ENCODE measurements at places on chromosomes 2 and 18. TPM values are rescaled to one million over a fixed set of nuclear protein-coding genes. Genes with fewer than 3 reads are reported as not detected.

The LAMA1 gene
- total RNA-seq, result 3.2 TPM

The METTL5 gene
- total RNA-seq, result 43.9 TPM

GRCh38 chr2:239904496-239904895 is 120.6 kb downstream of the NDUFA10 start:
- no peaks in the 10 kb centered on the region for H3K27me3 ChIP-seq
- no peak overlapping the region for H3K4me3 ChIP-seq
- DNase-seq, result peak; percentile 72
- H3K27ac ChIP-seq, result no peak overlapping the region
- no peaks in the 10 kb centered on the region for H3K4me1 ChIP-seq

DNA sequence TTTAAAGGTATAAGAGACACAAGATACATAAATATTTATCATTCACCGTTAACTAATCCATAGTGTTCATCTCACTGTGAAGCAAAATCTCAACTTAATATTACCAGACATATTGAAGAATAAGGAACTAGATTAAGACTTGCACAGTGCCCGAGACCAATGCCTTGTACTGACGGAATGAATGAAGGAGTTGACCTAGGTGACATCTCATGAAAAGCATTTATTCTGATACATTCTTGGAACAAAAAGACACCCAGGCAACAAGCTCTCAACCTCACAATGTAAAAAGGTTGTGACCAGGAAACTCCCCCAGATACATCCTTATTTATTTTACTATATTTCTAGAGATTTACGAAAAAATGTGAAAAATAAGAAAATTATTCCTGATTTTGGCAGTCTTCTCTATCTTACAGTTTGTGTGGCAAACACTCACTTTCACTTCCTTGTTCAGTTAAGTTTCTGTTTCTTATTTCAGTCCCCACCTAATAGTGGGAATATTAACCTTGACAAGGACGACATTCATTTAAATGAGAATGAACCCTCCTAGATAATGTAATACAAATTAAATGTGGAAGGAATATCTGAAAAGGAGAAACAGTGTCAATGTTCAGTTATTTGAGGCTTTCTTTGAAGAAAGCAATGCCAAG is 28.4 kb downstream of the M1AP start:
- peaks cover under 1% of the 10 kb centered on the region for H3K27me3 ChIP-seq
- no peak for DNase-seq
- no peaks in the 10 kb centered on the region for H3K4me1 ChIP-seq
- no peaks in the 10 kb centered on the region for H3K36me3 ChIP-seq
- no peak overlapping the region for H3K27ac ChIP-seq

GRCh38 chr2:6924924-6925409 is 7.8 kb downstream of the RNF144A start:
- H3K4me3 ChIP-seq, result no peak overlapping the region
- DNase-seq, result no peak
- no peak overlapping the region for H3K27ac ChIP-seq
- no peaks in the 10 kb centered on the region for H3K36me3 ChIP-seq
- no peaks in the 10 kb centered on the region for H3K27me3 ChIP-seq

DNA sequence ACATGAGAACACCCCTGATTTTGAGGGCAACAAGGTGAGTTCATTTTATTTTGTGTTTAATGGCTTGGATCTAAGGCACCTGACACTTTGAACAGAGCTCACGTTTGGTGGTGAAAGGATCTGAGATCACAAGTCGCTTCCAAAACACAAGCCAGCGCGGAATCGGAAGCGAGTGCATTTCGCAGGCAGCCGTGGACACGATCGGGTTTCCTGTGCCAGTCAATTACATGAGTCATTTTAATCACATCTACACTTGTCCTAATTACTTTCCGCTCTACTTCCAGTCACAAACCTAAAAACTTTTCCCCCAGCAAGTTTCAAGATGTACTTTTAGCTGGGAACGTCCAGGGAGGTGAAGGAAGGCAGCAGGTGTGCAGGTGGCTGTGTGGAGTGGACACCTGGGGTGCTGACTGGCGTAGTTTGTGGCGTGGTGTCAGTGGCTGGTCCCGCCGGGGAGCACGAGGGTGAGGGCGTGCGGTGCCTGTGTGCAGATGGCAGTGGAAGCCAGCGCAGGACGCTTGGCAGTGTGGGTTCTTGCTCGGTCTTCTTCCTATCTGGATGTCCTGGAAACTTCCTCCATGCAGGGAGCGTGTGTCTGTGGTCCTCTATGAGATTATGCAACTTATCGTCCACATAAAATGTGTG is 75.6 kb downstream of the DCDC2C start:
- H3K4me3 ChIP-seq, result no peak overlapping the region
- no peak for DNase-seq
- H3K27ac ChIP-seq, result no peak overlapping the region
- no peaks in the 10 kb centered on the region for H3K27me3 ChIP-seq

GRCh38 chr2:195368249-195369217 is 288.5 kb upstream of the SLC39A10 start:
- no peak overlapping the region for H3K27ac ChIP-seq
- H3K4me3 ChIP-seq, result no peak overlapping the region
- peaks cover 3% of the 10 kb centered on the region for H3K4me1 ChIP-seq
- no peaks in the 10 kb centered on the region for H3K27me3 ChIP-seq
- DNase-seq, result no peak
- H3K36me3 ChIP-seq, result no peaks in the 10 kb centered on the region

- no peak overlapping the region for H3K27ac ChIP-seq
- H3K27me3 ChIP-seq, result no peaks in the 10 kb centered on the region
- H3K36me3 ChIP-seq, result peaks cover 34% of the 10 kb centered on the region
Observed at GRCh38 chr2:27042985-27043634, 8.4 kb upstream of the AGBL5 start.

DNA sequence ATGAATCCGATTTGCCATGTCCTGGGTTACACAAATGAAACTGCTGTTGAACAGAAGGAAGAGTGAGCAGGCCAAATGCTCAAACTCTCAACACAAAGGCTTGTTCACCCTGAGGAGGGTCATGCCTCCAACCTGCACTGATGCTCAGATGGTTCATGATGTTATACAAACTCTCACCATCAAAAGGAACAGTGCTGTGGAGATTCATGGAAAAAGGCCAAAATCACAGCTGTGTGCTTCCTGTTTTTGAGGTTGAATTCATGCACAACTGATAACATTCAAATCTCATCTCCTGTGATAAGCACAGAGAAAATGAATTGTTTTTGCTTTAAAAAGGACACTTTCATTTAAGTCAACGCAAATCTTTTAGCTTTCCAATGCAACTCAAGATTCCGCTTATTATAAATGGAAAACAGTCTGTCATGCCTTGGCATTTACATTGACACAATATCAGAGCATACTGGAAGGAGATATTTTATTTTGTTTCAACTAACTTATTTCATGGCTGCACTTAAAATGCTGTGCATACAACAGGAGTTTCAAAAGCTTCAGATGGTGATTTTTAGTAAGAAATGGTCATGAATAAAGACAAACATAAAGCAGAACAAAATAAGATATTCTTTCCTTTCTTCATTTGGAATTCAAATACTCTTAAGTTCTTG is 22.2 kb upstream of the TTN start:
- H3K27me3 ChIP-seq, result no peaks in the 10 kb centered on the region
- peaks cover 6% of the 10 kb centered on the region for H3K4me1 ChIP-seq
- no peaks in the 10 kb centered on the region for H3K36me3 ChIP-seq
- DNase-seq, result no peak

DNA sequence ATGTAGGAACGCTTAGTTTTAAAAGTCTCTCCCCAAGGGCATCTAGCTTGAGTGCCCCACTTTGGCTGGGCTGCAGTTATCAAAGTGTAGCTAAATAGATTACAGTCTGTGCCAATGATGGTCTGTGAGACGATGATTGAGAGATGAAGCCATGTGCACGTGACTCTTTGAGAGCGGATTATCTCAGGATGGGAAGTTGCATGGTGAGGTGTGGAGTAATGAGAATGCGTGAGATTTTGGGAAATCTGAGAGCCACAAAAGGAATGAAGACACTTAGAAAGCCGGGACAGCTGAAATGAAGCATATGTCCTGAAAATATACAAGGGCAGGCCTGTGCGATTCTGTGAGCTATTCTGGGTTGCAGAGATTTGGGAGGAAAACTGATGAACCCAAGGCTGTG is 370.0 kb downstream of the TGIF1 start:
- DNase-seq, result no peak
- H3K4me3 ChIP-seq, result no peak overlapping the region
- H3K36me3 ChIP-seq, result no peaks in the 10 kb centered on the region
- no peaks in the 10 kb centered on the region for H3K27me3 ChIP-seq
- no peak overlapping the region for H3K27ac ChIP-seq

GRCh38 chr2:201415149-201415548 is 36.1 kb downstream of the TRAK2 start:
- no peaks in the 10 kb centered on the region for H3K27me3 ChIP-seq
- H3K36me3 ChIP-seq, result no peaks in the 10 kb centered on the region
- H3K4me3 ChIP-seq, result no peak overlapping the region
- H3K27ac ChIP-seq, result no peak overlapping the region
- no peak for DNase-seq

GRCh38 chr18:35110554-35111485 is 69.6 kb downstream of the MAPRE2 start:
- no peaks in the 10 kb centered on the region for H3K4me1 ChIP-seq
- H3K27ac ChIP-seq, result no peak overlapping the region
- no peaks in the 10 kb centered on the region for H3K27me3 ChIP-seq
- H3K4me3 ChIP-seq, result no peak overlapping the region
- no peak for DNase-seq

DNA sequence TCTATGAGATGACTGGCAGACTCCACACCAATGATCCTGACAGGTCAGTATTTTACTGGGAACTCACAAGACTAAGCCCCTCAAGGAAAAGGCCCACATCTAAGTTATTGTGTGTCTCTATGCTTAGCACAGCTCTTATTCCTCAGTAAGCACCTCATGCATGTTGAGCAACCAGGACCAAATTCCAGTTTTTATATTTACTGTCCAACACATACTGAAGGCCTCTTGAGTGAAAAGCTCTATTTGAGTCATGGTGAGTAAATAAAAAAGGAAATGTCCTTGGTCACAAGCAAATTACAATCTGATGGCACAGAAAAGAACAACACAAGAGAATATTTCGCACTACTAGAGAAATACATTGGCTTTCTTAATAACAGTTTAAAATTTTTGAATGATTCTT is 87.9 kb upstream of the ETAA1 start:
- H3K36me3 ChIP-seq, result no peaks in the 10 kb centered on the region
- no peak overlapping the region for H3K4me3 ChIP-seq
- no peak overlapping the region for H3K27ac ChIP-seq
- no peak for DNase-seq
- no peaks in the 10 kb centered on the region for H3K27me3 ChIP-seq
- peaks cover 4% of the 10 kb centered on the region for H3K4me1 ChIP-seq
